ENCODE measurements at places on chromosomes 7 and 10.

GRCh38 chr10:27664461-27664860 is 81.2 kb downstream of the MKX start:
- DNase-seq: no peak

DNA sequence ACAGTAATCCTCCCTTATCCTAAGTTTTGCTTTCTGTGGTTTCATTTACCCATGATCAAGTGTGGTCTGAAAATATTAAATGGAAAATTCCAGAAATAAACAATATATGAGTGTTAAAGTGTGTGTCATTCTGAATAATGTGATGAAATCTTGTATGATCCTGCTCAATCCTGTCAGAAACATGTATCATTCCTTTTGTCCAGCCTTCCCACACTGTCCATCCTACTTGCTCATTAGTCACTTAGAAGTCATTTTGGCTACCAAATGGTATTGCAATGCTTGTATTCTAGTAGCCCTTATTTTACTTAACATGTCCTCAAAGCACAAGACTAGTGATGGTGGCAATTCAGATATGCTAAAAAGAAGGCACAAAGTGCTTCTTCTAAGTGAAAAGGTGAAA is 1211.2 kb upstream of the SORCS1 start:
- no peak for DNase-seq

- no peak for DNase-seq
Measured at GRCh38 chr10:89644691-89644966, 413 bp downstream of the PANK1 start.

DNA sequence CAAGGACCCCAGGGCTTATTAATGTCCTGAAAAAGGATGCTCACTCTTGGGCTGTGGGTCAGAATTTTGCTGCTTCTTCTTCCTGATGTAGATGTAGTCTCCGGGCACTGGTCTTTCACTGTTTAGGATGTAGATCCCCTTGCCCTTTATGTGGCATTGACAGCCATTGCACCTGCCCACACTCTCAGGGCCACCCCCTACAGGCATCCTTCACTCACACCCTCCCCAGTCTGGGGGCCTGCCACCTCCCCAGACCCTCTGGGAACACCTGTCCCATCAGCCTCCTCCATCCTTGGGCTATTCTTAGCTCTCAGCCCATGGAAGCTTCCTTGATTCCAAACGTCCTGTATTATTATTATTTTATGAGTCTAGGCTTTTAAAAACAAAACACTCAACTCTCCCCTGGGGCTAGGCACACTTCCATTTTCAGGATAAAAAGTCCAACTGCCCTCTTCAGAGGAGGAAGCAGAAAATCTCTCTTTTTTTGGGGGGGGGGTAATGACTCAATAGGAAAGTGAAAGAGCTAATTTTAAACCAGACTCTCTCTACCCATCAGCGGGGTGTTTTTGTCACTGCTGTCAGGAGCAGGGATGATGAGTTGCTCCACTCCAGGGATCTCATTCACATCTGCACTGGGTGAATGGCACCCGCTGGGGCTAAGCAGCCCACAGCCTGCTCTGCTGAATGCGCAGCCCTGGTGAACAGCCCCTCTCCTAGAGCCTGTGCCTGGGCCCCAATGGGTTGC is 11.5 kb upstream of the KLRG2 start:
- no peak for DNase-seq

DNA sequence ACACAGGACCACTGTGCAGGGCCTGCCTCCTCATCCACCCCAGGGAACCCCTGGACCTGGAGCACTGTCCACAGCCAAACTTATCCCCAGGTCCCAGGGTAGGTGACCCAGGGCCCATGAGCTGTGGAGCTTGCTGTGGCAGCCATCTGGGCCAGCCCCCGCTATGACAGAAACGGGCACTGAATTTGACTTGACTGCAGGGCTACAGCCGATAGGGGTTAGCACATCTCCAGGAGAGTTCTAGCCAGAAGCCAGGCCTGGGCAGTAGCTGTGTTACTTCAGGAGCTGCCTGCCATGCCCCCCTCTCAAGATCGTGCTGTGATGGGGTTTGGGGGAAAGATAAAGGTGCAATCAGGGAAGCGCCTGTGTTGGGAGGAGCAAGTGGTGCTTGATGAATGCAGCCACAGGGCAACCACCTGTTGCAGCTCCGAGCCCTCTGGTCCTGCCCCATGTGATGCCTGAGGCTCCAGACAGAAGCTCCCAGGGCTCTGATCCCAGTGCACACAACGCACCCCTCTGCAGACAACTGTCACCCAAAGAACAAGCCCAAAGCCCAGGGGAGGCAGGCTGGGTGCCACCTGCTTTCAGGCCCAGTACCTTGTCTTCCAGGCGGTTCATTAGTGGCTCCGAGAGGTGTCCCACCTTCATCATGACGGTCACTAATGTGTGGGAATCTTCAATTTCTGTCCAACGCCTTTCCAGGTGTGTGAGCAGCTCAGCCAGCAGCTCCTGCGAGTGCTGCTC is 6.5 kb downstream of the TBRG4 start:
- DNase-seq: no peak

DNA sequence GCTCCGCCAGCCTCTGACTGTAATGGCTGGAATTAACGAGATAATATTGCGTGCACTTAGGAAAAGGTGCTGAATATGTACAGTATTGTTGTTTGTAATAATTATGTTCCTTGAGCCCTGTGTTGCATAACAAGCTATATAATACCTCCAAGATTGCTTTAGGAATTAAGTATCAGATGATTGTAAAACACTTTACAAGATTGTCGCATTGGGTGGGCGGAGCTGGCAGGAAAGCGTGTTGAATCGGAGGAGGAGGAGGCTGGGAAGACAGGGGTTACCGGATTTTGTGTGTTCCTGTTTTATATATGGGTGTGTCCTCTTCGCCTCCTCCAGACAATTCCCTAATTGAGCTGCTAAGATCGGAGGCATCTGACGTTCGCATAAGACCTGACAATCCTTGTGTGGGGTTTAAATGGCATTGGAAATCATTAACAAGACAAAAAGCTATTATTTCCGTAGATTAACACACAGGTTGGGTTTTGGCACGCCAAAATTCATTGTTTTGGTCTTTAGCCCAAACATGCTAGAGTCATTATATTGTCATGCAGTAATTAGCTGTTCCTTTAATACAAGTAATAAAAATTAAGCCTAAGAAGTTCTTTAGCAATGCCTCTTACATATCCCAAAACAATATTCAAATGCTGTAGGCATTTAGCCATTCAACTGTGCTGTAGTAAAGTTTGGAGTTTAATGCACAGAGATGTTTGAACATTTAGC is 192.9 kb upstream of the SH2B2 start:
- DNase-seq: no peak

- no peak for DNase-seq
Measured at GRCh38 chr10:131168238-131168875, 143.2 kb downstream of the TCERG1L start.

DNA sequence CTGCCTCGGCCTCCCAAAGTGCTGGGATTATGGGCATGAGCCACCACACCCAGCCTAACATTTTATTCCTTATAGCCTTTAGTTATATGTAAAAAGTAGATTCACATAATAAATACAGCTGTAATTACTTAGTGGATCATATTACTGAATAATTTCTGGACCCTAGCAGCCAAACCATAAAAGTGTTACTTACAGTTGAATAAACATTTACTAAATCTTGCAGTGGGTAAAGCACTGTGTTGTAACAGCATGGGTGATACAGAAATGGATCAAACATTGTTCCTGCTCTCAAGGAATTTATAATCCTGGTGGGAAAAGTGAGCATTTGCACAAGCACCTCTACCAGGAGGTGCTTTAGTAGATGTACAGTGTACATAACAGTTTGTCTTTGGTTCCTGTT is 25.0 kb downstream of the BPGM start:
- no peak for DNase-seq

- no peak for DNase-seq
Measured at GRCh38 chr7:121344497-121344896, 15.7 kb downstream of the WNT16 start.

GRCh38 chr7:13989949-13990305 is 461 bp upstream of the ETV1 start:
- DNase-seq: no peak

All from RCC 7860 (cell line).